CD4-positive, alpha-beta T cell treated with Interleukin-21 for 1 hour (primary cell): ENCODE measurements at places on chromosomes 12 and 14.

GRCh38 chr14:70962935-70963334 lies 55.7 kb downstream of the PCNX1 start:
- no peak for DNase-seq

GRCh38 chr14:39558525-39558924 lies 126.3 kb upstream of the FBXO33 start:
- no peak for DNase-seq

DNA sequence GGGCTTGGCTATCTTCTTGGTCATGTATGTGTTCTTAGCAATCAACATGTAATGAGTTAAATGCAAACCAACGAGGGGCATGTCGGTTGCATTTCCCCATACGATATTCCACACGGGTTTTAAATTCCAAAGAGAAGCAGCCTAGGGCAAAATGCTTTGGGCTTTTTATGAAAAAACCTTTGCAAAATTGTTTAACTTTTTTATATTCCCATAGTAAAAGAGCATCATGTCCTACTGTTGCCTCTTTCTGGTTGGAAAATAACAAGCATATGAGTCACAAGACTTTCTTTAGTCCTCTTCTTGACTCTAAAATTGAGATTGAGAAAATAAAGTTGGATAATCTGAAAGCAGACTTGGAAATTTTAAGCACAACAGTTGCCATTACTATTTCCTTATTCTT lies 3.8 kb upstream of the DIO2 start:
- no peak for DNase-seq

DNA sequence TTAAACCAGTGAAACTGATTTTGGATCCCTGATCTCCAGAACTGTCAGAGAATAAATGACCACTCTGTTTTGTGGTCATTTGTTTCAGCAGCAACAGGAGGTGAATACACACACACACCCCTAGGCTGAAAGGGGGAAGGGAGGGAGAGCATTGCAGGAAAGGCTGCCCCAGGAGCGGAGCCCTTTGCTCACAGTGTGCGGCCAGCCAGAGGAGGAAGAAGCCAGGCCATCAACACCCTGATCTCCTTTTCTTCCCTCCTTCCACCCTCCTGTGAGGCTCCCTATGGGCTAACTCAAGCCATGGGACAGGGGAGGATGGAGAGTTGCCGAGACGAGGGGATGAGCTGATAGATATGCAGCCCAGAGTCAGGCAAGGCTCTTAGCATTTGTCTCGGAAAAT lies 211.9 kb downstream of the TBX5 start:
- no peak for DNase-seq

DNA sequence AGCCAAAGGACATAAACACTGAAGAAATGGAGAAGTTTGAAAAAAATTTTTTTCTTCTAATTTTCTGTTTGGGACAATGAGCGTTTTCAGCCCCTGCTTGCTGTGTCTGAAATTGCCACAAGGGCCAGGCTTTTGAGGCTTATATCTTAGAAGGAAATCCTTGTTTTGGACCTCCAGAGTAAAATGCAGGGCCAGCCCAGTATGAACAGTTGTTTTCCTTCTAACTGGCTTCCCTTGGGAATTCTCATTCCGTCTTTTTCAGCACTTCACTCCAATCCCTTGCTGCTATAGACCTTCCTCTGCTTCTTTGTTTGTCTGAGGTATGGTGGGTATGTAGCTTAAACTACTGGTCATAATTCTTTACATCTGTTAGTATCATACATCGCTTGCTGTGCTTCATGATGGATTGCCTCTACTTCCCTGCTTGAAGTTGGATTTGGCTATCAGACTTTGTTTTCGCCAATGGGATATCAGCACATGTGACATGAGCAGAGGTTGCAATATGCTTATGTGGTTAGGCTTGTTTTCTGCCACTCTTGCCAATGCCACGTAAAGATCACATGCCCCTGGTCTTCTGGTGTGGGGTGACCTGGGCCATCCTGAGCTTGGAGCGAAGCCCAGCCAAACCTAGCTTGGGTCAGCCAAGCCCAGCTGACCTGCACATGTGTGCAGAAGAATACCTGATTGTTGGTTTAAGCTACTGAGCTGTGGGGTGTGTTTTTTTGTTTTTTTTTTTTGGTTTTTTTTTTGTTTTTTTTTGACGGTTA lies 64.7 kb downstream of the AVPR1A start:
- DNase-seq = no peak

DNA sequence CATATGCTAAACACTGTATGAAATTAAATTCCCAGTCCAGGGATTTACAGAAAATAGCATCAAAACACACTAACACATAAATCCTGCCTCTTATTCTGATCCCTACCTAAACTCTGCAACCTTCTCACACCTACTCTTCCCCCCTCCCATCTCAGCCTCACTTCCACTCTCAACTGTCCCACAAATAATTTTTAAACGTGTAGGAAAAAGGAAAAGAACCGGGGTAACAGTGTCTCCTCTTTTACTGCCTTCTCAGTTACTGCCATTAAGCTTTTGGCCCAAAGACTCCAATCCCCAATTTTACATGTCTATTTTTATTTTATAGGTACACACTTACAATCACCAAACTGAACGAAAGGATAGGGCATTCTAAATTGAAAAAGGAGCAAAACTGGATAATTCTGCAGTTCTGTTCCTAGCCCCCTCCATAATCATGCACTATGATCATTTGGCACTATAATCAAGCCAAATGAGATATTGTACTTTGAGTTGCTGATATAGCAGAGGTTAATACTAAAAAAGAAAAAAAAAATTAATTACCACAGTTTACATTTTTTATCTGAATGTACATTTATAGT lies 2.9 kb downstream of the DUSP16 start:
- no peak for DNase-seq

DNA sequence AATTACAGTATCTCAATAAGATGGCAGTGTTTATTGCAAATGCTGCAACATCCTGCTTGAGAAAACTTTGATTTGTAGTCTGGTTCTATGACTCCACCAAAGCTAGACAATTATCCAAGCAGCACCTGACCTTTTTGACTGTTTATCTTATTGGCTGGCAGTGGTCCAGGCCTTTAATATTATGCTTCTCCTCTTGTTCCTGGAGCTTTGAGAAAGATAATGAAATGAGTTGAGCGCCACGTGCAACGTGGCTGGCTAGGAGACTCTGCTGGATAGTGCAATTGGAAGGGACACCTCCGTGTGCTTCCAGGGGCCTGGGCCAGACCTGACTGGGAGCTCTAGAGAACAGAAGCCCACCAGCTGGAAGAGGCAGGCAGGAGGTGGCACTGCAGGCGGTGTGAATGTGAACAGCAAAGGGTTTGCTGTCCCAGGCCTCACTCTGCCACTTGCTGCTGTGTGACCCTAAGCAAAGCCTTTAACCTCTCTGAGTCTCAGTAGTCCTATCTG lies 349.3 kb downstream of the CACNA1C start:
- no peak for DNase-seq

GRCh38 chr14:101735453-101735852 lies 26.1 kb upstream of the PPP2R5C start:
- no peak for DNase-seq

DNA sequence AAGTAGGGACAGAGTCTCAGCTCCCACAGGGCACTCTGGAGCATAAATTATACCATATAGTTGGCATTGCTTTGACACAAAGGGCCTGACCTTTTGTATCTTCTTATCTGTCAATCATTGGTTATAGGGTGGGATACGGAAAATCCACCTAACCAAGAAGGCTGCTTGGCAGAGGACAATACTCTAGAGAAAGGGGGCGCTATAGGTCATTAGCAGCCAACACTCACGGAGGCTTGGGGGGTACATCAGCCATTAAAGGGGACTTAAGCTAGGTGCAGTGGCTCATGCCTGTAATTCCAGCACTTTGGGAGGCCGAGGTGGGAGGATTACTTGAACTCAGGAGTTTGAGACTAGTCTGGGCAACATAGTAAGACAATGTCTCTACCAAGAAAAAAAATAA lies 22.9 kb downstream of the SPTSSA start:
- no peak for DNase-seq

DNA sequence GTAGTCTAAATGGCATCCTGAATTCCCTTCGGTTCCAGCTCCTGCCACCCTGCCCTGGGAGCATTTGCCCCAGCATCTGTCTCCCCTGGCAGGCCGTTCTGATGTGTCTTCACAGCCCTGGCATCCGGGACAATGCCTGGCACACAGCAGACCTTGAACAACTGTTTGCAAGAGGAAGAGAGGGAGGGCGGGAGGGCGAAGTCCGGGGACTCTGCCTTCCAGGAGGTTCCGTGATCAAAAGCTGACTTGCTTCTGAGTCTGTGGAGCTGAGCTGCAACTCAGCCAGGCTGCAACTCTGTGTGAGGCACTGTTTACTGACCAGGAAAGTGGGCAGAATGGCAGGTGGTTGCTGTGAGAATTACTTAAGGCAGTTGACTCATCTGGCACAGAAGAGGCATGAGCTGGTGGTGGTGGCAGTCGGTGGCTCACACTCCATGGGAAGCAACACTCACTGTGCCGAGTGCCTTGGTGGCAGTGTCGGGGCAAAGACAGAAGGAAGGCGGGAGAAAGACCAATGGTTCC lies 61.1 kb upstream of the DLK1 start:
- DNase-seq = no peak

- no peak for DNase-seq
These were observed 40.1 kb downstream of the NGB start for GRCh38 chr14:77230914-77231313.

- DNase-seq = no peak
These were observed 62.9 kb downstream of the GLRX5 start for GRCh38 chr14:95597784-95598211.

- no peak for DNase-seq
These were observed 2.0 kb downstream of the ITPR2 start for GRCh38 chr12:26830783-26831551.

- DNase-seq = peak; percentile 51
These were observed at the start of gene INSM2 for GRCh38 chr14:35533357-35534207. INSM2 (plus strand) TSS chr14:35534164; CDS start chr14:35534253, 89 bp downstream.

GRCh38 chr12:113194971-113195391 lies 9.5 kb downstream of the RITA1 start:
- no peak for DNase-seq

DNA sequence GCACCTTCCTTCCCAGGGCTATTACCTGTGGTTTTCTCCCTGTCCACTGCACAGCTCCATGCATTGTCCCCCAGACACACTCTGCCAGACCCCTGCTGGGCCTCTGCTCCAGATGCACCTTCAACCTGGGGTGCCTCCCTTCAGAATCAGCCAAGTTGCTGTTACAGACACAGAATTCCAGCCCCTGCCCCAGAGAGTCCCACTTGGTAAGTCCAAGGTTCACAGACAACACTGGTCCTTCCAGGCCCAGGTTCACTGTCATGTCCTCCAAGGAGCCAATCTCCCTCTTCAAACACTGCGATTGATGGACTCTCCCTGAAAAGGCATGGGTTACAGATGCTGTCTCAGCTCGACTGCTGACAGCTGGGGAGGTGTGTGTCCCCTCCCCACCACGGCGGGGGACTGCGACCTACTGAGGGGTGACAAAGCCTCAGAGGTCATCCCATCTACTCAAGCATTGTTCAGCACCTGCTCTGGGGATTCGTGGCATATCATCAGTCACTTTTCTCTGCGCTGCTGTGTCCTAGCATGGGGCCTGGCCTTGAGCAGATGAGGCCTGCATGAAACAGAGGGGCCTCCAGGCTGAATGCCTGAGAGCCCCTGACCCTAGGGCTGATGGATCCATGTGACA lies 24.3 kb downstream of the CALM1 start:
- DNase-seq = no peak

GRCh38 chr12:131033486-131033885 lies 79.8 kb downstream of the ADGRD1 start:
- DNase-seq = no peak
